Stimulated activated CD4-positive, alpha-beta T cell treated with anti-CD3 and anti-CD28 coated beads, Interleukin-2, amount 100 ng/mL, for 48 hours (primary cell): ENCODE measurements at places on chromosomes 1 and 21.

DNA sequence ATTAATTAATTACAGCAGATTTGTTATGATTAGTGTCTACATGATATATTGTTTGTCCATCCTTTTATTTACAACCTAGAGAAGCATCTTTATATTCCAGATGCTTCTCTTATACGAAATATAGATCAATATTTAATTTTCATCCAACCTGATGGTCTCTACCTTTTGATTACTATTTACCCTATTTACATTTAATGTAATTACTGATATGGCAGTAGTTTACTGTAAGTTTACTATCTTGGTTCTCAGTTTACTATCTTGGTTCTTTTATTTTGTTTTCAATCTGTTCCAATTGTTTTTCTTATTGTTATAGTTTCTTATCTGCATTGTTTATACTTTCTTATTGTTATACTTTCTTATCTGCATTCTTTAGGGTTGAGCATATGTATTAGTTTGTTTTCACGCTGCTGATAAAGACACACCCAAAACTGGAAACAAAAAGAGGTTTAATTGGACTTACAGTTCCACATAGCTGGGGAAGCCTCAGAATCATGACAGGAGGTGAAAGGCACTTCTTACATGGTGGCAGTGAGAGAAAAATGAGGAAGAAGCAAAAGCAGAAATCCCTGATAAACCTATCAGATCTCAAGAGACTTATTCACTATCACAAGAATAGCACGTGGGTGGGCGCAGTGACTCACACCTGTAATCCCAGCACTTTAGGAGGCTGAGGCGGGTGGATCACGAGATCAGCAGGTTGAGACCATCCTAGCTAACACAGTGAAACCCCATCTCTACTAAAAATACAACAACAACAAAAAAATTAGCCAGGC is 28.9 kb downstream of the FAF1 start:
- no peak for DNase-seq

DNA sequence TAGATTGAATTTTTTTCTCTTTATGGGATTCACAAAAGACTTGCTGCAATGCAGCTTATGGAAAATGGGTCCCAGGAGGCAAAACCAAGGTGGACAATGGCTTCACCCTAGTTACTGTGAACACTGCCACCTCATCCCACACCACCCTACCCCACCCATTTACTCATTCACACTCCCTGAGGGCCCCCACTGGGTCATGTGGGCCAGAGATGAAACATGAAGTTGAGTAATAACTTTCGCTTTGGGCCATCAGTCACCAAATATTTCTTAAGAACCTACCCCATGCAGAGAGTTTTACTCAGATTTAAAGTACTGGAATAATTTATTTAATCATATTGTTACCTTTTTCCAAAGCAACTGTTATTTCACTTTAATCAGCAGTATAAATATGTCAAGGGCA is 191.8 kb downstream of the TPR start:
- DNase-seq, result no peak

DNA sequence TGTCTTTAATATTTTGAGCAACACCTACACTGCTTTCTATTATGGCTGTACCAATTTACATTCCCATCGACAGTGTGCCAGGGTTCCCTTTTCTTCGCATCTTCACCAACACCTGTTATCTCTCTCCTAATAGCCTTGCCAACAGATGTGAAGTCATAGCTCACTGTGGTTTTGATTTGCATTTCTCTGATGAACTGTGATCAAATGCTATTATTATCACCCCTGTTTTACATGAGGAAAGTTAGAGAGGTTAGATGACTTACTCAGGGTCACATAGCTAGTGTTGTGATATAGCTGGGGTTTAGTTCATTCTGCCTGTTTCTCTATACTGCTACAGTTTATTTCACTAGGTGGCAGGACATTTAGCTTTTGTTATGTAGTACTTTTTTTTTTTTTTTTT is 204.1 kb downstream of the FMN2 start:
- no peak for DNase-seq

DNA sequence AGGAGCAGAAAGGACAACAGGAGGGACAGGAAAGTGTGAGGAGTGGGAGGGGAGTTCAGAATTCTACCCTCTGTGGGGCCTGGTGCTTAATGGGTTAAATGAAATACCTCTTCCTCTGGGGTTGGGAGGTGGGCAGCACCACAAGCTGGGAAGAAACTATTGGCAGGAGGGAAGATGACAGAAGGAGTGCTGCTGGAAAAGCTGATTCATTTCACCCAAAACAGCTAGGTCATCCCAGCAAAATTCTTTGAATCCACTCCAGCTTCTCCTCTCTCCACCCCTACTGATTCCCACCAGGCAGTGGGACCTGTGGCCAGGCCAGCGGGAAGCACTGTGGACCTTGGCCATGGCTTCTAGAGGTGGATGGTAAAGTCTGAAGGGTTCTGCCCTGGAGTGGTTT is 12.8 kb downstream of the BCAN start:
- no peak for DNase-seq

DNA sequence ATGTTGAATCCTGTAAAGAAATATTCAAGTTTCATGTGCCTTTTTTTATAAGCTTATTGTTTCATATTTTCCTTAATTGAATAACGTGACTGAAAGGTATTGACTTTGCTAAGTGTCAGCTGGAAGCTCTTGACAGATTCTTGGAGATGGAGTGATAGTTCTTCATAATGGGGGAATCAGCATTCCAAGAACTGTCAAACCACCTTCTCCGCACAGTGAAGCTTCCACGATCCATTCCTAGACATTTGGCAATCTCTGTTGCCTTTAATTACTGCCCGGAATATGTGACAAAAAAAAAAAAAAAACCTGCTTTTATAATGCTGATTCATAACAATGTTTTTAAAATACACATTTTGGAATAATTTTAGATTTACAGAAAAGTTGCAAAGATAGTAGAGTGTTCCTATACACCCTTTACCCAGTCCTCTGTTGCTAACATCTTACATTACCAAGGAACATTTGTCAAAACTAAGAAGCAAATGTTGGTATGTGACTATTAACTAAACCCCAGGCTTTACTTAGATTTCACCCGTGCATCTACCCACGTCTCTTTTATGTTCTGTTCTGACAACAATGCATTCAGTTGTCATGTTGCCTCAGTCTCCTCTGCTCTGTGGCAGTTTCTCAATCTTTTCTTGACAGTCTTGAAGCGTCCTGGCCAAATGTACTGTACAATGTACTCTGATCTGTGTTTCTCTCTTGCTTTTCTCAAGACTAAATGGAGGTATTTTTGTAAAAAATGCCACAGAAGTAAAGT is 674.1 kb downstream of the SMYD3 start:
- no peak for DNase-seq

- DNase-seq, result no peak
Measured at GRCh38 chr1:43868741-43869067, 64.9 kb upstream of the ARTN start.

GRCh38 chr1:110879758-110880606 is 7.0 kb downstream of the CD53 start:
- peak; percentile 50 for DNase-seq

DNA sequence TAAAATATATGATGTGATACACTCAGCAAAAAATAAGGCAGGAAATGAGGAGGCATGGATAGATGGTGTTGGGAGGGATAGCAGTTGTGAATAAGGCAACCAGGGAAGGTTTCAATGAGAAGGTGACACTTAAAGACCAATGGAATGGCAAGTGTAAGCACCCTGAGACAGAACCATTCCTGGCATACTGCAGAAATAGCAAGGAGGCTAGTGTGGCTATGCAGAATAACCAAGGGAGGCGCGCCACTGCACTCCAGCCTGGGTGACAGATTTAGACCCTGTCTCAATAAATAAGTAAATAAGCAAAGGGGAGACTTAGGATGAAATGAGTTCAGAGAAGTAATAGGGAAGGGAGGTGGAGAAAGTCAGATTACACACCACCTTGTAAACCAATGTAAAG is 113.9 kb downstream of the TOMM20 start:
- no peak for DNase-seq

DNA sequence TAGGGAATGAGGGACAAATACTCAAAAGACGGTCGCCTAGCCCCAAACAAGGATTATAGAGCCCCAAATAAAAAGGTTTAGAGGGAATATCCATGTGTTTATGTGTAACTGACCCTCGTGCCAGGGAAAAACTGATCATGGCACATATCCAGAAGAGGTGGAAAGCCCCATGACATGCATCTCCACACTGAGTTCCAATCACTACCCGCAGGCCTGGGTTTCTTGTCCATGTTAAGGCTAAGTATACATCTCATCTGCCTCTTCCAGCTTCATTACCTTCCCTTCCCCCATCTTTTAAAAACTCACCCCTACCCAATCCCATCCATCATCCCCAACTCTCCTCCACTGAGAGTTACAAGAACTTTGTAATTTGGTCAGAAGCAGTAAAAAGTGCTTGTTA is 15.2 kb downstream of the GADD45A start:
- no peak for DNase-seq

DNA sequence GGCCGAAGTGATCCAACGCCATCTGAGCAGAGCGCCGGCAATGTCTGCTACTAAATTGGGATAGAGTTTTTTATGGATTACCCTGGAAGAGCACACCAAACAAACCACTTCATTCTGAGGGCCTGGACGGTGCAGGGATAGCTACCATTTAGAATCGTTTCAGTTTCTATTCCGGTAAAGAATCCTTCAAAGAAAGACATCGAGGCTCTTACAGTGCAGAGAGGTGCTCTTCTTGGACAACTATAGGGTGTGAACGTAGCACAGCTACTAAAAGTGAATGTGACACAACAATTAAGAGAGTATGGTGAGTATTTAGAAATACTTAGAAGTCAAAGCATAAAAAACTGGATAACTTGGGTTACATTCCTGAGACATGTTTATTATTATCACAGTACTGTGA is 16.1 kb downstream of the HIVEP3 start:
- DNase-seq, result no peak

DNA sequence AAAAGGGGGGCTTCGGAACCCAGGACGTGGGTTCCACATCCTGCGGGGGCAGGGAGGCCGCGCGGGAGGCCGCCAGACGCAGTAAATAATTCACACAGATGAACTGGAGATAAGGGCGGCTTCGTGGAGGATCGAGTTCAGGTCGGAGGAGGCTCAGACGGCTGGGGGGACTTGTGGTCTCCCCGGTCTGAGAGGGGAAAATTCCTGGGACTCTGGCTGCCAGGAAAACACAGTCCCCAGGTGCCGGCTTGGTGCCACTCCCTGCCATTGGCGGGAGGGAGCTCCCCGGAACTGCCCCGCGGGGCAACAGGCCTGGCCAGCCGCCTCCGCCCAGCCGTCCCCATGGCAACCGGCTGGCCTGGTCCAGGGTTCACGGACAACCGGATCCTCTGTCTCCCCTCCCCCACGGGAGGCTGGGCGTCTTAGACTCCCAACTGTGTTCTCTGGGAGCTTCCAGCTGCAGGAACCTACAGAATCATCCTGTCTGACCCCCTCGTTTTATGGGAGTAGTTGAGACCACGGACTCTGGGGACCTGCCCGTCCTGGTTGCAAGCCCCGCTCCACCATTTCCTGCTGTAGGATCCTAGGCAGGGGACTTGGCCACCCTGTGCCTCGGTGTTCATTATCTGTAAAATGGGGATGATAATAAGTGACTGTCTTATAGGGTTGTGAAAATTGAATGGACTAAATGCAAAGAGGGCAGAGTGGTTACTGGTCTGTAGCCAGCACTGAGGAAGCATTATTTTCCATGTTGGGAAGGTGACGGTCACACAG is 9.6 kb downstream of the CAMK2N1 start:
- DNase-seq, result no peak

GRCh38 chr1:24141311-24141997 is 1.5 kb downstream of the IL22RA1 start:
- no peak for DNase-seq

DNA sequence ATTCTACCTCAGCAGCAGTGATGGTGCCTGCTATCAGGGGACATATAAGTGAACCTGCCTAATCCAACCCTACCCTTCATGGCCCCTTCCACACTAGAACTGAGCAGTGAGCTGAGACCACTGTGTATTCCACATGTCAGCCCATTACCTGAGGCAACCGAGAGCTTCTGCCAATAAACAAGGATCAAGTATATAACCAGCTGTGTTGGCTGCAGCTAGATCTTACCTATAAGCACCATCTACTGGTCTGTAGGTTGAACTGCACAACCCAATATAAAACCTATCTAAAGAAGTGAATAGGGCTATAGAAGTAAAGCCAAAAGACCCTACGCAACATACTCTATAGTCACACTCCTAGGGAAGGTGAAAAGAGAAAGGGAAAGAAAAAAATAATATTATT is 376.9 kb downstream of the HHIPL2 start:
- DNase-seq, result no peak
